Posterior cingulate gyrus (tissue), 11 donors: ENCODE measurements at places on chromosomes 4 and X.

DNA sequence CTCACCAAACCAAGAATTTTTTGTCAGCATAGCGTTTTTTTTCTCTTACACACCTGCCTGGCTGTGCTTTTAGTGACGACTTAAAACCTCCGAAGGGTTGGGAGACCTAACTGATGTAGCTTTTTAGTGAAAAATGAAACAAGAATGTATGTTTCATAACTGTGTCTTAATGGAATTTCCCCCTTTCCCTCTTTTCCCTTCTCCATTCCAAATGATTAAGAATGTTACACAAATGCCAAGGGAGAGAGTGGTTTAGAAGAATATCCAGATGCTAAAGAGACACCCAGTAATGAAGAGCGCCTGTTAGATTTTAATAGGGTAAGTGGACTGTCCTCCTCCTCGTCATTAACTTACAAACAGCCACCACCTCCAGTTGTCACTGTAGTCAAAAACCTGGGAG, 33.2 kb upstream of the TBC1D14 start:
- DNase-seq: no peak

DNA sequence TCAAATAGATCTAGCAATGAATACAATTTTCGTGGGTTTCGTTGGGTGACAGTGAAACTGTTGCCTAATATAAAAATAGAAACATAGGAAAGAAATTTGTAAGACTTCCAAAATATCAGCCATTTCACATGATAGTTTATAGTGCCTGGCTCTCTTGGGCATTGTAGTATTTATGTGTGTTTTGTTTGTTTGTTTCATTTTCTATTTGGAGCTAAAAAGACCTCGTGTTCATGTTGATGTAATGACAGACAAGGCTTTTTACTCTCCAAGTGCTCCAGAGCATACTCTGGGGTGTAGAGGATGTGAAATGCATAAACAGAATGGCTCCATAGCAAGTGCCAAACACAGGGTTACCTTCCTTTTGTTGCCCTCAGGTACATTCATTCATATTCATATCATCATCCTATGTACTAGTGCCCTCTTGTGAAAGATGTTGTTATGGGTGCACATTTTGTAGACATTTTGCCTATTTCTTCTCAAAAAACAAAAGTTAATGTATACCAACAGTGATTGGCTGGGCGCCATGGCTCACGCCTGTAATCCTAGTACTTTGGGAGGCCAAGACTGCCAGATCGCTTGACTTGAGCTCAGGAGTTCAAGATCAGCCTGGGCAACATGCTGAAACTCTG, 100.7 kb upstream of the AMOT start:
- no peak for DNase-seq

GRCh38 chrX:129086802-129087201, 436.5 kb downstream of the SMARCA1 start:
- DNase-seq: no peak

DNA sequence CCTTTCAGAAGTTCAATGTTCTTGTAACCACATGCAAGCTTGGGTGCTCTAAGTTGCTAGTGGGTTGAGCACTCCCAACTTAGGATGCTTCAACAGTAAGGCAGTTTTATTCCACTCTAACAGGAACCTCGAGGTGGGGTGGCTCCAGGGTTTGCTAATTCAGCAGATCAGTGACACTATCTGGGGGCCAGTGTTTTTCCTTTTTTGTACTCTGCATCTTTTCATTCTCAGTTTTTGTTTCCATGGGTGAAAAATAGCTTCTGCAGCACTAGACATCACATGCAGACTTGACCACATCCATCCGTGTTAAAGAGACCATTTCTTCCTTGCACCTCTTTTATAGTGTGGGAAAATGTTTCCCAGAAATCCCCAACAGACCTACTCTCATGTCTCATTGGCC, 497.6 kb downstream of the STIM2 start:
- DNase-seq: no peak

GRCh38 chr4:111770514-111770913, 374.7 kb upstream of the FAM241A start:
- DNase-seq: no peak

GRCh38 chrX:31294475-31294874, 222.6 kb upstream of the FTHL17 start:
- DNase-seq: no peak

DNA sequence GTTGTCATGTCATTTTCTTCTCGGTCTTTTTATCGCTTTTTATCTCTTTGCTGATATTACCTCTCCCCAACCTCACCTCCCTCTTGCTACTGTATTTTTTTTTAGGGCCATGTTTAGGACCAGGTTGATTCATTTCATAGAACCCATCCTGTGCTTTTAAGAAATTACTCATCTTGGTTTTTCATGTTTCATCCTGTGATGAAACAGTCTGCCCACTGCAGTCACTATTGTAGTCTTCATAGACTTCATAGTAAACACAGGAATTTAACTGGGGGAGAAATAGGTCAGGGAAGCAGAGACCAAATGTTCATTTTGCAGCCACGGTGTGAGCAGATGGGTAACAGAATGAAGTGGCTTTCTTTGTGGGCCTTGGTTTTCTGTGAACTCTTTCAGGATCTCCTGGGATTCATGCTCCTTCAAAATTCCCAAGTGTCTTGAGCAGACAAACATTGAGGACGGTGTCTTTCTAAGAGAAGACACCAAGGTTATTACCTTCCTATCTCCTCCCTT, 161.8 kb downstream of the NAA11 start:
- DNase-seq: no peak

GRCh38 chr4:107349732-107350131, 313.6 kb upstream of the DKK2 start:
- no peak for DNase-seq

GRCh38 chrX:31199840-31200114, 127.9 kb upstream of the FTHL17 start:
- DNase-seq: no peak

DNA sequence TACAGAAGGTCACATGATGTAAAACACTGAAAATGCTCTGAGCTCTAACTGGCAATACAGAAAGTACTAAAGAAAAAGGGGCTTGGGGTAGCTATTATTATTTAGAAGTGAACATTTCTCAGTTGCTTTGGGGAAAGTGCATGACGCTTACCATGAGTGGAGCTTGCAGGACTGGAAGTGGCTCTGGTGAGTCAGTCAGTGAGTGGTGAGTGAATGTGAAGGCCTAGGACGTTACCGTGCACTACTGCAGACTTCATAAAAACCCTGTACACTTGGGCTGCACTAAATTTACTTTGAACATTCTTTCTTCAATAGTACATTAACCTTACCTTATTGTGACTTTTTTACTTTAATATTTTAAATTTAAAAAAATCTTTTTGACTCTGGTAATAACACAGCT, 89.3 kb upstream of the ENPP6 start:
- DNase-seq: no peak

- DNase-seq: no peak
Measured at GRCh38 chr4:124907881-124908280, 195.3 kb upstream of the ANKRD50 start.

DNA sequence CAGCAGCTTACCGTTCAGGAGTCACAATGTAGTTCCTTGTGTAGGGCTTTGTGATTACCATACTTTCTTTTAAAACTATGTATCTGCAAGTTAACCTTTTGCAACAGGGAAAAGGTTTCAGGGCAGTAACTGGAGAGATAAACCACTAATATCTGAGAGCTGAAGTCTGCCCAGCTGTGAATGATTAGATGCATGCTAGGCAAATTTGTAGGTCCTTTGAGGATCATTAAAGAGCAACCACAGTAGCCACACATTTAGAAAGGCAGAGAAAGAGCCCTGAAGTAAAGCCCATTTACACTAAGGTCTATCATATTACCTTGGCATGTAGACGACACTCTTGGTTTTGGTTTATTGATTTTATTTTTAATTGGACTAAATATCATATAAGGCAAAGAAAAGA, 60.0 kb downstream of the ATP8A1 start:
- no peak for DNase-seq

- no peak for DNase-seq
Measured at GRCh38 chrX:124348885-124349453, 2.6 kb downstream of the SH2D1A start.

DNA sequence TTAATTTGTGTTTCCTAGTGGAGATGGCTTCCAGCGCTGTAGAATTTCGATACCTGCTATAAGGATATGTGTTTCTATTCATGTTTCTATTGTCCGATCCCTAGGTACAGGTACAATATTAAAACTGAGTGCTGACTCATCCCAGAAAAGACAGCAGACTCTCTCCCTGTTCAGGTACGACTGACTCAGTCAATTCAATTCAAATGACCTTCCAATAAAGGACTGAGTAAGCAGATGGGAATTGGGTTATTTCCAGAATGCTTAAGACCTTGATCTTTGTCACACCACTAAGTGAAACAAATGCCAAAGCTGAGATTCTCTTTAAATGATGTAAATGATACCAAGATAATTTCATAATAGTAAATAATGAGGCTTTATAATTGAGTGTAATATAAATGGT, 1596.9 kb downstream of the RPA4 start:
- DNase-seq: no peak

GRCh38 chrX:88437563-88437962, 309.5 kb upstream of the CPXCR1 start:
- DNase-seq: no peak
